ENCODE measurements at places on chromosomes 6 and 20. TPM values are rescaled to one million over a fixed set of nuclear protein-coding genes. Genes with fewer than 3 reads are reported as not detected.

The EPPIN gene
- total RNA-seq = not detected

GRCh38 chr20:755941-756340, 12.4 kb downstream of the SLC52A3 start:
- DNase-seq = peak; percentile 32

DNA sequence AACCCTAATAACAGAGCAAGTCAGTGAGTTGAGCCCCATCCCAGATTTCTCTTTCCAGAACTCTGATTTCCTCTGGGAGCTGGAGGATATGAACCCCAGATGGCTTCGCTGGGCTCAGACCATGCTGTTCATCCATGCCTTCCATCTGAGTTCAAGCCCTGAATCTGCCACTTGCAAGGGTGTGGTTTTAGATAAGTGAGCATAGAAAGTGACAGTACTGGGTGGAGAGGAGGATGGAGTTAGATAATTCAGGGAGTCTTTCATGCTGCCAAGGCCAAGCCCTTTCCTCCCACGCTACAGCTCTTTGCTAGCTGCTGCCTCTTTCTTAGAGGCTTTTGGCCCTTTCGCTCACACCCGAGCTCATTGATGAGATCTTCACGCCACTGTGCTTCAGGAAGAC, 57.2 kb upstream of the MAFB start:
- DNase-seq = no peak

DNA sequence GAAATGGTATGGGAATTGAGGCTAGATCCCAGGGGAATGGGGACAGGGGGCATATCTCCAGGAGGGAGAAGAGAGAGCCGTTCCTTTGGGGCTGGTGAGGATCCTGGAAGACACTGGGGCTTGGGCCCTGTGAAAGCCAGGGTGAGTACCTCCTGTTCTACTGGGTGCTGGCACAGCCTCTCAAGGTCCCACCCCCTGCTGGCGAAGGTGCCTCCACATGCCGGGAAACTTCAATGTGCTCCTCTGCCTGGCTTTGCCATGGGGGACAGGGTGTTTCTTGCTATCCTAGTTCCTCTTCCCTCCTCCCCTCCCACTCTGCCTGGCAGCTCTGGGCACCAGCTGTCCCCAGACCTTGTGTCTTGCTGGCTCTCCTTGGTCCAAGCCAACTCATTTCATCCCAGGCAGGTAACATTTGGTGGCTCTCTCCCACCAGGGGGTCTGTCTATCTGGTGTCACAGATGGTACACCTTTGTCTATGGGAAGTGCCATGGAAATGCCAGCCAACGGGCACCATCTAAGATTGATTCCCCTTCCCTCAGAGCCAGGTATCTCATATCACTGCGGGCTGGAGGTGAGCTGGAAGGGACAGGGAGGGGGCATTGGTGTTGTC, 56.8 kb downstream of the MDGA1 start:
- no peak for DNase-seq

GRCh38 chr6:158999154-158999665, 792 bp downstream of the RSPH3 start:
- DNase-seq = no peak

The LCA5 gene
- 8.8 TPM for total RNA-seq

The XPO5 gene
- total RNA-seq = 19.7 TPM

The NCR2 gene
- total RNA-seq = not detected

DNA sequence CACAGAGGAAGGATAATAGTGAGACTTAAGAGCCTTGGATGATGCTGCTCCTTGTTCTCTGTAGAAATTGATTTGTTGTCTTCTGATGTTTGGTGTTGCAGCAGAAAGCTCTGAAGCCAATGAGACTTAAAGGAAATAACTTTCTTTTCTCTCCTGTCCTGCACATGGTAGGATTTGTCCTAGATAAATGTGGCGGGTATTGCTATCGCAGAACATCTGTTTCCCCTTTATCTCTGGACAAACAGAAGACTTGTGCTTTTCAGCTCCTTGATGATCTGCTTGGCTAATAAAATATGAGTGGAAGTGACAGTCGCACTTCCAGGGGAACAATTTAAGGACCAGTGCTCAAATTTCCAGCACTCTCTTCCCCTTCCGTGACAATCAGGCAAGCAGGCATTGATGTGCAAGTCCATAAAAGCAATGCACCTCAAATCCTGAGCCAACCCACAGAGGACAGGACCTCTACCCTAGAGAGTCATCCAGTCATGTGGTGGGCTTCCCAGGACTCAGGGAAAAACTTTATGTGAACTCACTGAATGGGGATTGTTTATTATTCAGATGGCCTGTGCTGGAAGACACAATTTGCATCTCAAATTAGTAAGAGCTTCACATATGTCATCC, 9.9 kb upstream of the NCR2 start:
- no peak for DNase-seq

GRCh38 chr6:41092421-41093140, 19.8 kb downstream of the NFYA start:
- DNase-seq = no peak

The ZC3H12D gene
- 3.0 TPM for total RNA-seq

The RAET1E gene
- total RNA-seq = 0.18 TPM

- DNase-seq = no peak
These were observed 45.2 kb downstream of the BACH2 start for GRCh38 chr6:90251295-90251992.

GRCh38 chr6:104312851-104313250, 546.9 kb downstream of the HACE1 start:
- no peak for DNase-seq

All from aorta (tissue), 5 donors.